NB4 (cell line): ENCODE measurements at places on chromosomes 4 and X.

DNA sequence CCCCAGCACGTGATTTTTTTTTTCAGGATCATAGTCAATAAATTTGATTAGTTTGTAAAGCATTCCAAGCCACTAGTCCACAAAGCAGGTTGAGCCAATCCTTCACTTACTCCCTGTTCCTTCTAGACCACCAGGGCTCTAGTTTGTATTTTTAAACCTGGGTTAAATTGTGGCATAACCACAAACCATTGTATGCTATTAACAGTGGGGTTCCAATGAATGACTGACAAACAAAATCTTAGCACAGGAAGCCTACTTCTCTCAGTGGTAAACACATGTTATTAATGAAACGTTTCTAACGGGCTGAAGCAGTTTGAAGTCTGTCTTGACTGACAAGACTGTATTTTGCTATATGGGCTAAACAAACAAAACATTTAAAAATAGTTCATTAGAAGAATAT is 48.6 kb upstream of the GYPA start:
- no peak for DNase-seq

DNA sequence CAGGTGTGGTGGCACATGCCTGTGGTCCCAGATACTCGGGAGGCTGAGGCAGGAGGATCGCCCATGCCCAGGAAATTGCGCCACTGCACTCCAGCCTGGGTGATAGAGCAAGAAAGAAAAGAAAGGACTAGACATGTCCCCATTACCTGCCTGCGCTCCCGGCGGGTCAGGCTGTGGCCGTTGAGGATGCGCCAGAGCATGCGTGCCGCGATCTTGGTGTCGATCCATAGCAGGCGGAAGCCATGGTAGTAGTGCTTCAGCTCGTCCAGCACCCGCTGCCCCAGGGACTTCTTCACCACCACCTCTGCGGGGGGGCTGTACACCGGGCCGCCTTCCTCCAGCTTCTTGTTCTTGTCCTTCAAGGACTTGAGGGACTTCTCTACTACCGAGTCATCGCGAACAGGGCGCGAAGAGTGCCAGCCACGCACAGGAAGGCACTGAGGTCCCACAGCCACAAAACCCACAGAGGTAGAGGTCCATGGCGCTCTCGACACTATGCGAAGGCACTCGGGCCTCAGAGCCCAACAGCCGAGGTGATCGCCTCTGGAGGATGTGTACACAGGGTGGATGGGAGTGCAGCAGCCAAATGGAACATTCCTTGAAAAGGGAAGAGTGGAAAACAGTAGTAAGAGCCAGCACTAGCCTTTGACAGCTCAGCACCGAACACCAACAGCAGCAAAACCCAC is 14.6 kb downstream of the LETM1 start:
- no peak for DNase-seq

DNA sequence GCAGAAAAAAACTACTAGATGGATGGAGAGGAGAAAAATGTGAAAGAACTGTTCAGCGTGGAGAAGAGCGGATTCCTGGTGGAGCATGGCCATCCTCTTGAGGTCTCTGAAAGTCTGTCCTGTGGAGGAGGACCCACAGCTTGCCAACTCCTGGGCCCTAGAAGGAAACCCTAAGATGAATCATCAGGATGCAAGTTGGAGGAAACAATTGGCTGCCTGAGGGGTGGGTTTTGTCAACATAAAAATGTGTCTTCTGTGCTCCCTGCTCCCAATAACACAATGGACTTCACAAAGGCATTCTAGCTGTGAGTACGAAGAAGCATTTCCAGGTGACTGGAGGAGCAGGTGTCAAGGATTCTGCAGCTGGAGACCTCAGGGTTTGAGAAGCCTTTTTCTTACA is 37.2 kb downstream of the CNGA2 start:
- no peak for DNase-seq

- DNase-seq, result no peak
Observed at GRCh38 chr4:99724067-99724466, 66.4 kb upstream of the C4orf54 start.

DNA sequence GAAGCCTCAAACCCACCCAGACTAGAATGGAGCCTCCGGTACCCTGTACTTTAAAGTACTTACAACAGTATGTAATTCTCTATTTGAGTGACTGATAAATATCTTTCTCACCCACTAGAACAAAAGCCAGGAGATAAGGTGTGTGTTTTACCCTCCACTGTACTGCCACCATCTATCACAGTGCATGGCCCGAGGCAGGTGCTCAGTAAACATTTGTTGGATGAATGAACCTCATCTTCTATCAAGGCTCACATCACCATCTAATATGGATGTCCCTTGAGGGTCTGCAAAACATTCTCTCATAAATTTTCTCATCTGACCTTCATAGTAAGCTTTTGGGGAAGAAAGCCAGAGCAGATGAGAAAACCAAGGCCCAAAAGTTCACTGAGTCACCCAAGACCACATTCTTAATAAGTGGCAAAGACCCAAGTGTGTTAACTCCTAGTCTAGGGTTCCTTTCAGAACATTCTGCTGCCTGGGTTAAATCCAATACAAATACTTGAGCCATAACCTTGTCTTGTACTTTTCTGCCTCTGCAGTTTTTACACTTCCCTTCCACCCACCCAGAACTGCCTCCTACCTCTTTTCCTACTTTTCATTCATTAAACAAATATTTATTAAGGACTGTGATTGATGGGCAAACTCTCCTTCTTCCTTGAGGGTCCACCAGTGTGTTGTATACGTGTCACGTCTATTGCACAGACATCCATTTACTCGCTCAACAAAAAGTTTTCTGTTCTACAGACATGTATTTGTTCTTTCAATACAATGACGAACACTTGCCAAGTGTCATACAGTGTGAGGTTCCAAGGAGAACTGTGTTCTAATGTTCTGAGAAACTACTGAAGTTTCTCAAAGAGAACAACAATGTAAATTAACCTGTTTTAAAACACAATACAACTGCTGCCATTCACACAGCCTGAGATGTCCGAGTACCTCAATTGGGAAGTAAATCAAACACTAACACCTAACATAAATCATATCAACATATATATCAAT is 35.7 kb downstream of the APBB2 start:
- DNase-seq, result no peak
